ENCODE measurements at places on chromosomes 3 and 15. TPM values are rescaled to one million over a fixed set of nuclear protein-coding genes. Genes with fewer than 3 reads are reported as not detected.
A peak's percentile ranks its signal among the peaks of the same experiment; 100 is the strongest.

- DNase-seq, result no peak
These were observed 34.3 kb downstream of the CRTC3 start for GRCh38 chr15:90564051-90564450.

GRCh38 chr3:128254066-128254590 lies 100.8 kb downstream of the EEFSEC start:
- DNase-seq, result no peak

Gene IGDCC3
- not detected for total RNA-seq

GRCh38 chr15:80875568-80876347 lies 96.6 kb downstream of the CEMIP start:
- no peak for DNase-seq

Gene CDHR4
- total RNA-seq, result not detected

Gene GP5
- total RNA-seq, result not detected

DNA sequence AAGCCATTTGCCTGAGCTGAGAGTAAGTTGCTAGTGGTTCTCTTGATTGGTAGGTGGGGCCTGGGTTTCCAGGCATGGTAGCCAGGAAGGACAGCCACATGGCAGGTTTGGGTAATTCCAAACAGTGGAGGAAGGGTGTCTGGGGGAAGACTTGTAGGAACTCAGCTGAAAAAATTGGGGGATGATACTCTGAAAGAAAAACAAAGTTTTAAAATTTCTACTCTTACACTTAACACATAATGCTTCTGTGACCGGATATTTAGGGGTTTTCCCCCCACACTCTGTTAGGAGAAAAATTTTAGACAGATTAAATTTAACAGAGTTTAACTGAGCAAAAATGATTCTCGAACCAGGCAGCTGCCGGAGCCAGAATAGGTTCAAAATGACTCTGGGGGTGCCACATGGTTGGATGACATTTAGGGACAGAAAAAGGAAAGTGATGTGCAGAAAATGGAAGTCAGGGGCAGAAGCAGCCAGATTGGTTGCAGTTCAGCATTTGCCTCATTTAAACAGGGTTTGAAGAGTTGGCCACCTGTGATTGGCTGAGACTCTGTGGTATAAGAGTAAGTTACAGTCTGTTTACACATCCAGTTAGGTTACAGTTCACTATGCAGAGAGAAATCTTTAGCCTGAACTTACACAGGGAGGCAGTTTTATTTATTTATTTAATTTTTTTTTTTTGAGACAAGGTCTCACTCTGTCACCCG lies 8.1 kb downstream of the B2M start:
- no peak for DNase-seq

DNA sequence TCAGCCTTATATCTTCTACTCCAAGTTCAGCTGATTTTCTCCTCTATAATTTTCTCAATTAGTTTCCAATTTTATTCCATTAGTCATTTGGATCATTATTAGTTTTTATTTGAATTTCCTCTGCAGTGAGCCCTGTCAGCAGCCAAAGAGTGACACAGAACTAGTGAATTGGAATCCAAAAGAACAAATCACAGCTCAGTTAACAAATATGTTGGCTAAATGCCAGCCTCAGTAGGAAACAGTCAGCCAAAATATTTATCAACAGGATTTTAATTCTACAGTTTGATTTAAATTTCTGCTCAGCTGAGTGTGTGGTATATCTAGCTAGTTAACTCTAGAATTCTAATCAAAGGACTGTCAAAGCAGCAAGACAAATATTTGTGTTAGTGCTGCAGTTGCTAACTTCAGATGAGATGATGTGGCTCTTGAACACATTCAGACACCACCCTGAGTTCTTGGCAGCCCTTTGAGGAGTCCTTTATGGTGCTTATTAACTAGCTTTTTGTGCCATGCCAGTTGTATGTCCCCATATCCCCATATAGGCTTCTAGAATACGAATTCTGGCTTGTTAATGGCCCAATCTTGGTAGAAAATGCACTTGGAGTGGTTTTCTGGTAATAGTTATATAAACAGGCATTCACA lies 194.5 kb downstream of the CPNE4 start:
- no peak for DNase-seq

- peak; percentile 25 for DNase-seq
These were observed 2.4 kb downstream of the TSC22D2 start for GRCh38 chr3:150410311-150411105.

GRCh38 chr15:33132722-33133345 lies 61.7 kb downstream of the FMN1 start:
- DNase-seq, result peak; percentile 65

Gene LRRC31
- 0.29 TPM for total RNA-seq

GRCh38 chr15:85625856-85626255 lies 168.9 kb downstream of the KLHL25 start:
- no peak for DNase-seq

Gene NDN
- total RNA-seq, result 41.6 TPM

GRCh38 chr3:51777985-51778384 lies 1.1 kb downstream of the IQCF6 start:
- no peak for DNase-seq

Gene EIF1B
- 38.0 TPM for total RNA-seq

DNA sequence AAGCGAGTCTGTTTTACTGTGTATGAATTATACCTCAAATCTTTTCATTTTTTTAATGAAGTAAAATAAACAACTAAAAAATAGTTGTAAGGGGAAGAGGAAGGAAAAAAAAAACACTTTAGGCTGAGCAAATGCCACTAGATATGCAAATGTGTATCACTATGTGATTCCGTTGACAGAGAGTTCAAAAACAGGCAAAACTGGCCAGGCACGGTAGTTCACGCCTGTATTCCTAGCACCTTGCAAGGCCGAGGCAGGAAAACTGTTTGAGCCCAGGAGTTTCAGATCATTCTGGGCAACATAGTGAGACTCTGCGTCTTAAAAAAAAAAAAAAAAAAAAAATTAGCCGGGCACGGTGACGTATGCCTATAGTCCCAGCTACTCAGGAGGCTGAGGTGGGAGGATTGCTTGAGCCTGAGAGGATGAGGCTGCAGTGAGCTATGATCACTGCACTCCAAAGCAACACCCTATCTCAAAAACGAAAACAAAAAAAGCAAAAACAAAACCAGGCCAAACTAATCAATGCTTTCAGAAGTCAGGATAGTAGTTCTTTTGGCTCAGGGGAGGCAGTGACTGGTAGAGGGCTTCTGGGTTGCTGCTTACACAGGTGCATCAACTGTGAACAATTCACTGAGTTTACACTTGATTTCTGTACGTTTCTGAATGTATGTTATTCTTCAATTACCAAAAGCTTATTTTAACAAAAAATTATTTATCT lies 7.4 kb downstream of the PRC1 start:
- no peak for DNase-seq

Gene GBE1
- total RNA-seq, result 34.4 TPM

- DNase-seq, result no peak
These were observed 347 bp downstream of the HACL1 start for GRCh38 chr3:15601046-15601398.

- no peak for DNase-seq
These were observed 466.4 kb upstream of the SGO1 start for GRCh38 chr3:20652231-20652986.

Gene HGD
- not detected for total RNA-seq

DNA sequence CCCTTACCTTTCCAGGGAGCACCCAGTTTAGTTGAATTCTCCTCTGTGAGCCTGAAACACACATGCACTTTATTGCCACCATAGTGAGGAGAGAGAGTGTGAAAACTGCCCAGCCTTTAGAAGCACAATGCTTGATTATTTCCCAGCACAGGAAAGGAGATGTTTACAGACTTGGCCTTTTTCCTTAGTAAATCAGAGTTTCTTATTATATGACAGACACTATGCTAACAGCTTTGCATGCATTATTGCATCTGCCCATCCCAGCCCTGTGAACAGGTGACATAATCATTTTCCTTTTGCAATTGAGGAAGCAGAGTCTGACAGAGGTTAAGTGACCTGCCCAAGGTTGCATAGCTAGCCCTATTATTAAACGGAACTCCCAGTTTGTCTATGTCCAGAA lies 36.5 kb downstream of the CAPN3 start:
- DNase-seq, result no peak

DNA sequence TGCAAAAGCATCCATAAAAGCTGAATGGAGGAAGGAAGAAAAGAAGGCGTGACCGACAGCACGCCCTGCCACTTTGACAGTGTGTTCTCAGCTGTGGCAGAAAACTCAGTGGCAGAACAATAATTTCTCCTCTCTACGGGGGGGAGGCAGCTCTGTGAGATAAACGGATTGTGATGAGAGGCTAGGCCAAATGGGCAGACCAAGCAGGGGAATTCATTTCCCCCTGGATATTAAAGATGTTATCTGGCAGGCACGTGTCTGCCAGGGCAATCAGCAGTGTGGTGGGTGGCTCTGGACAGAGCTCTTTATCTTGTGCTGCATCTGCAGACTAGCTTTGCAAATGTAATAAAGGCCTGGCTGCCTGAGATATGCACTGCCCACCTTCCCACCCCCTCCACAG lies 1.9 kb upstream of the RMDN3 start:
- no peak for DNase-seq

Gene HDDC3
- 19.0 TPM for total RNA-seq

DNA sequence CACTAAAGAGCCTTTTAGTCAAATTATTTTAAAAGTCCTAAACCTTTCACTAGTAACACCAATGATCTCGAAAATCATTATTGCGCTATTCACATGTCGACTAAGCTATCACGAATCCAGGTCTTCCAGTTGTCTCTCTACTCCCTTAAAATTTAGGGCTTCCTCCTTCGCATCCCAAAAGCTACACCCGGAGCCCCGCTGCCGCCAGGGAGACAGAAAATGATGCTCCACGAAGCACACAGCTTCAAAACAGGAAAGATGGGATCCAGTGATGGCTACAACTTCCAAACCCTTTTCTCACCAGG lies 253 bp downstream of the IFT80 start:
- DNase-seq, result no peak

Gene RASGRF1
- total RNA-seq, result 0.15 TPM

Gene NR2E3
- total RNA-seq, result not detected

Gene NDUFB4
- total RNA-seq, result 88.4 TPM

DNA sequence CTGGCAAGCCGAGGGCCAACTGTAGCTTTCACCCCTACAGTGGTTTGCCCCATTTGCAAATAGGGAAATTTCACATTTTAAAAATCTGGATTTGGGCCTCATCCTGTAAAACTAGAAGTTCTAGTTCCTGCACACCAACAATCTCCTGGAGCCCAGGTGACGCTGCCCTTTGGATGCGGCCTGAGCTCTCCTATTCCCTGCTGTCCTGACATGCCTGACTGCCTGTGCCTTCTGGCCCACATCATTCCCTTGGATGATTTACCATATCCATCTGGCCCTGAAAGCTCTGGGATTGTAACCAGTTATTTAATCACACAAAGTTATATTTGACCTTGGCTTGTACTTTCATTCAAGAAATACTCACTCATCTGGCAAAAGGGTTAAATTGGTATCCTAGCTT lies 272.3 kb downstream of the ARRDC4 start:
- DNase-seq, result no peak

Gene GPR62
- 0.16 TPM for total RNA-seq

DNA sequence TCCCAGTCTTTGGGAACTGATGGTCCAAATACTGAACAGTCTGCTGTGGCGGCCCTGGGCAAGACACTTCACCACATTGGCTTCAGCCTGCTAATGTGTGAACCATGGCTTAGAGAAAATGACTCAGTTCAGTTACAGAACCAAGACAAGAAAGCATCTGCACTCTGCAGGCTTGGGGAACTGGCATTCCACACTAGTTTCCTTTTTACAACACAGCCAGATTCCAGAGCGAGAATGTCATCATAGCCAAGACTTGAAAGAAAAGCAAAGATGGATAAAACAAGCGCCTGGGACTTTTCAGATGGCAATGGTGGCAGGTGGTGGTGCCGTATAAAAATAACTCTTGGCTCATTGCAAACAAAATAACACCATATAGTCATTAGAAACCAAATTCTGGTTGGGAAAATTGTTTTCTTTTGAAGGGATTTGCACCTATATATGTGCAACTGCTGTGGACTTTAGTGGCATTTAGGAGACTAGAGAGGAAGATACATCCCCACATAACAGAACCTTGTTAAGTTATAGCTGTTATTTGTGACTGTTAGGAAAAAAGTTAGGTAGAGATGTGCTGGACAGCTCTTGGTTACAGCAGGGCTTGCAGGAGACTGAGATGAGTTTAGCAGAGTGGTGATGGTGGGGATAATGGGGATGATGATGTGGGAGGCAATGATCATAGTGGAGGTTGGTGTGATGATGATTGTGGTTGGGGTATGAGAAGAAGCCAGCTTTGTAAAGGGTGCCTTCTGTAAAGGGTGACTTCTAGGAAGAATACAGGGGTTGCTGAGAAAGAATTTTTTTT lies 273.6 kb downstream of the THRB start:
- no peak for DNase-seq

Gene GPR149
- not detected for total RNA-seq

Measured in breast epithelium (tissue), 4 donors.